ENCODE measurements at places on chromosomes 11 and 22.

DNA sequence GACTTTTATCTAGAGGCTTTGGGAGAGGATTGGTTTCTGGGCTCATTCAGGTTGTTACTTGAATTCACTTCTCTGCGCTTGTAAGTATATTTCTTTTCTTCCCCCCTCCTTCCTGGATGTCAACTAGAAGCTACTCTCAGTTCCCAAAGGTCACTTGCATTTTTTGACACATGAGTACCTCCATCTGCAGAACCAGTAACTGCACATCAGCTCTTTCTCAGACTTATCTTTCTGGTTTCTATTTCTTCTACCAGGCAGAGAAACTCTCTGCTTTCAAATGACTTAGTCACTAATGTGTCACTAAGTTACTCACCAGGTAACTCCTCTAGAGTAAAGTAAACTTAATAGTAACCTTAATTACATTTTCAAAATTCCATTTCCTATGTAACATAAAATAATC, 773.0 kb upstream of the LUZP2 start:
- no peak overlapping the region for H3K27ac ChIP-seq
- no peak overlapping the region for H3K4me3 ChIP-seq
- no peak for DNase-seq
- H3K36me3 ChIP-seq: no peaks in the 10 kb centered on the region
- H3K27me3 ChIP-seq: no peaks in the 10 kb centered on the region
- no peaks in the 10 kb centered on the region for H3K4me1 ChIP-seq

DNA sequence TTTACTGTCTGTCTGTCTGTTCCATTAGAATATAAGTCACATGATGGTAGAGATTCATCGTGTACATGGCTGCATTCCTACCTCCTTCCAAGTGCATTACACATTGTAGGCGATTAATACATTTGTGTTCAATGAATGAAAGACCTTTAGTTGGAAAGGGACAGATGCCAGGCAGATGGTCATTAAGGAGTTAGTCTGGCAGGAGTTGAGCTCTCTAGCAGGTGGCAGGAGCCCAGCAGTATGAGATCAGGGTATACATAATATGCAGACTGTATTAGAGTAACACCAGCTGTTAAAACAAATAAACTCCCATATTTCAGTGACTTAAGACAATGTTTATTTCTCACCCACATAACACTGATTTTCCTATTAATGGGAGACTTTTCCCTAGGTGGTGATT, 147.7 kb upstream of the LARGE1 start:
- H3K27me3 ChIP-seq: no peaks in the 10 kb centered on the region
- DNase-seq: no peak
- H3K36me3 ChIP-seq: no peaks in the 10 kb centered on the region
- H3K4me3 ChIP-seq: no peak overlapping the region
- no peaks in the 10 kb centered on the region for H3K4me1 ChIP-seq

DNA sequence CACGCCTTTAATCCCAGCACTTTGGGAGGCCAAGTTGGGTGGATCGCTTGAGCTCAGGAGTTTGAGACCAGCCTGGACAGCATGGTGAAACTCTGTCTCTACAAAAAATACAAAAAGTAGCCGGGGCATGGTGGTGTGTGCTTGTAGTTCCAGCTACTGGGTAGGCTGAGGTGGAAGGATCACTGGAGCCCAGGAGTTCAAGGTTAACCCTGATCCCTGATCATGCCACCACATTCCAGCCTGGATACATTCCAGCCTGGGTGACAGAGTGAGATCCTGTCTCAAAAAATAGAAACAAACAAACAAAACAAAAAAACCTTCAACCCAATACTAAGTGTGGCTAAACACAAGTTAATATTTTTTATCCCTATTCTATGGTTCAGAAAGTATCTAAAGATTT, 66.4 kb upstream of the CLNS1A start:
- no peak overlapping the region for H3K27ac ChIP-seq
- no peaks in the 10 kb centered on the region for H3K4me1 ChIP-seq
- H3K27me3 ChIP-seq: no peaks in the 10 kb centered on the region
- peaks cover 11% of the 10 kb centered on the region for H3K36me3 ChIP-seq

GRCh38 chr11:114605370-114605769, 9.8 kb upstream of the NXPE4 start:
- no peak overlapping the region for H3K27ac ChIP-seq
- no peak overlapping the region for H3K4me3 ChIP-seq
- no peaks in the 10 kb centered on the region for H3K36me3 ChIP-seq
- no peak for DNase-seq

DNA sequence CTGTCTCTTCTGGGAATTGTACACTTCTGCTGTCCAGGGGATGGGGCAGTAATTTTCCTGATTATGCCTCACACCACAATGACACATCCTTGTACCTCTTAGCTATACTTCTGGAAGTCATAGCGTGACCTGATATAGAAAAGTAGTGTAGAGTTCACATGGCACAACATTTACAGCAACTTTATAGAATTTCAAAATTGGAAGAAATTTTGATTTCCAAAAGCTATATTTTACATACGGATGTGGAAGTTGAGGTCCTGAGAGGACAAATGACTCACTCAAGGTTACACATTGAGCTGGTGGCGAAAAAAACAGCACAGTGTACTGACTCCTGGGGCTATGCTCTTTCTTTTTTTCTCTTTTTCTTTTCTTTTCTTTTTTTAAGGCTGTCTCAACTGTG, 6.3 kb upstream of the CYP2R1 start:
- H3K4me1 ChIP-seq: no peaks in the 10 kb centered on the region
- H3K27me3 ChIP-seq: no peaks in the 10 kb centered on the region
- no peak overlapping the region for H3K27ac ChIP-seq
- no peak for DNase-seq
- H3K4me3 ChIP-seq: no peak overlapping the region
- H3K36me3 ChIP-seq: no peaks in the 10 kb centered on the region

GRCh38 chr11:70579316-70579955, 181.1 kb downstream of the CTTN start:
- no peaks in the 10 kb centered on the region for H3K27me3 ChIP-seq
- no peak overlapping the region for H3K4me3 ChIP-seq
- H3K4me1 ChIP-seq: no peaks in the 10 kb centered on the region
- no peaks in the 10 kb centered on the region for H3K36me3 ChIP-seq

GRCh38 chr11:126999366-126999765, 1.2 kb downstream of the KIRREL3 start:
- no peak overlapping the region for H3K4me3 ChIP-seq
- no peaks in the 10 kb centered on the region for H3K36me3 ChIP-seq
- no peak overlapping the region for H3K27ac ChIP-seq
